ENCODE measurements at places on chromosomes 3 and 15.

GRCh38 chr15:62894322-62895085 lies 148.0 kb upstream of the TPM1 start:
- no peak for DNase-seq

GRCh38 chr3:125011941-125012340 lies 43.9 kb downstream of the HEG1 start:
- DNase-seq, result no peak

- DNase-seq, result no peak
Observed at GRCh38 chr15:68586274-68586961, 7.6 kb downstream of the CORO2B start.

DNA sequence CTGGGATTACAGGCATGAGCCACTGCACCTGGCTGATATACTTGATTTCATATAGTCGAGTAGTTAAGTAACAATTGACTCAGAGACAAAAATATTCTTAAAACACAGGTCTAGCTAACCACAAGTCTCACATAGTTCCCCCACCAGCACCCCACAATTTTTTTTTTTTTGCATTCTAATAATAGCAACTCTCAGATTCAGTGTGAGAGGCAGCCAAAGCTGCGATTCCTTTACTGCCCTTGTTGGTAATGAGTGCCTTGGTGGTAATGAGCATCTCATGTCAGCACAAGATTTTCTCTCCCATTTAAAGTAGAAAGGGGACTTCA lies 72.5 kb downstream of the WWTR1 start:
- DNase-seq, result no peak

DNA sequence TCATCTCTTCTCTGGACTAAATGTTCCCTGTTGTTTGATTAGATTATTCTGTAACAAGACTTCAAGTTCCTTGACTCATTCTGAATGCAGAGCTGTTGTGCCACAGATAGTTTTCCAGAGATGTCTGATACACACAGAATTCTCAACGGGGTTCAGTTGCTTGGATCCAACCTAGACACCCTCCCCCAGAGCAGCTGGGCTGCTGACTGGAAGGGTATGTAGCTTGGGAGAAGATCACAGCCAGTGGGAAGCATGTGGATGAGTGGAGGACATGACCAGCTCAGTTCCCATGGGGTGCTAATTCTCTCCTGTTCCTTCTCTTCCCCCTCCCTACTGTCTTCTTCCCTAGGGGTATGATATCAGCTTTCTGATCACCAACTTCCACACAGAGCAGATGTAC lies 6.6 kb upstream of the TTLL3 start:
- DNase-seq, result no peak

- no peak for DNase-seq
Observed at GRCh38 chr3:126903521-126903920, 79.4 kb upstream of the PLXNA1 start.

DNA sequence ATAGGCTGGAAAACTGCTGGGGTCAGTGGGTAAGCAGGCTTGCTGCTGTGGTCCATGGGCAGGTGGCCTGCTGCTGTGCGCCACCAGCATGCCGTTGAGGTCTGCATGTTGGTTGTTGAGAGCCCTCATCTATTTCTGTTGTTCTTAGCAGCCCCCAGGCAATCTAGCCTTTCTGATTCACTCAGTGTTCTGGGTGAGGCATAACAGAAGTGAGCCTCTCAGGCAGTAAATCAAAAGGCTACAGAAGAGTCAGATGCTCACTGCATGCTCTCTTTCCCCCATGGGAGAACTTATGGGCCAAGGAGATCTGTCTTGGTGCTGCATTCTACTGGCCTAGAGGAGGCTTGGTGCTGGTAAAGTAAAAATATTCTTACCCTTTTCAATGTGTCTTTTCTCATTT lies 67.8 kb upstream of the ATP10A start:
- no peak for DNase-seq

DNA sequence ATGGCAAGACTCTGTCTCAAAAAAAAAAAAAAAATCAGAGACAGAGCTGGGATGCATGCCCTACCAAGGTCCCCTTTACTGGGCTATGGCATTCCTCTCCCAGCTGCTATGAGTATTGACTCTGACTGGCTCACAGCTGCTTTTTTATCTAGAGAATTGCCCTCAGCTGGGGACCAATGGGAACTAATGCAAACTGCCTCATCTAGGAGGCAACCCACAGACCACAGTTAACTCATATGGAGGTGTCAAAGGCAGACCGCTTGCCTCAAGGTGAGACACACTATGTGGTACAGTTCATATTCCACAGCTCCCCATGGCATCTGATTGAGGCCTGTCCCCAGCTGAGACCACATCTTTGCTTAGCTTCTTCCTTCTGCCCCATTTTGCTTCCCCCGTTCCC lies 183.5 kb upstream of the EOMES start:
- DNase-seq, result no peak

DNA sequence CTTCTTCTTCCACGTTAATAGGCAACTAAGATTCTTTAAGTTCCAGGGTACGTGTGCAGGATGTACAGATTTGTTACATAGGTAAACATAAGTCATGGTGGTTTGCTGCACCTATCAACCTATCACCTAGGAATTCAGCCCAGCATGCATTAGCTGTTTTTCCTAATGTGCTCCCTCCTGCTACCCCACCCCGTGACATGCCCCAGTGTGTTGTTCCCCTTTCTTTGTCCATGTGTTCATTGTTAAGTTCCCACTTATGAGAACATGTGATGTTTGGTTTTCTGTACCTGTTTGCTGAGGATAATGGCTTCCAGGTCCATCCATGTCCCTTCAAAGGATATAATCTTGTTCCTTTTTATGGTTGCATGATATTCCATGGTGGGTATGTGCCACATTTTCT lies 21.1 kb downstream of the GTF2A2 start:
- no peak for DNase-seq

DNA sequence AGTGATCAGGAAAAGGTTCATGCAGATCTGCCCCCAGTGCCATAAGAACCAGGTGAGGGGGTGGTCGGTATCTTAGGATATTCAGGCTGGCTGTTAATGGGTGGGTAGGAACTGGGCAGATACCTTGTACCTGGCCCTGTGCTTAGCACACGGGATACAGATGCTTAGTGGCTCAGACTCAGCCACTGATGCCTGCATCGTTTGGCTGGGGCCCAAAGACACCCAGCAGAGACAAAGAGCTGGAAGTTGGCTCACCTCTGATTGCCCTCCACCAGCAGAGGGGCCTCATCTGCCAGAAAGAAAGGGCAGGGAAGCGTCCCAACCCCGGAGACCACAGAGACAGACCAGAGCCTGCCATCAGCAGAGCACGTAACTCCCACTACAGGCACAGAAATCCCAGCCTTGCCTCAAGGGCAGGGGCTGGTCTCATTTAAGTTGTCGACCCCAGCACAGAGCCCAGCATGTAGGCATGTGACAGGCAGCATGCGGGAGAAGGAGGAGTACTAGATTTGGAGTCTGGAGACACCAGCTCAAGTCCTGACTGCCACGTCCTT lies 64.1 kb upstream of the SLC6A1 start:
- no peak for DNase-seq

GRCh38 chr15:93759629-93760028 lies 471.7 kb upstream of the MCTP2 start:
- DNase-seq, result no peak

- DNase-seq, result no peak
Observed at GRCh38 chr3:51684971-51685751, 14.1 kb downstream of the TEX264 start.

- DNase-seq, result no peak
Observed at GRCh38 chr3:158847452-158847821, 45.6 kb downstream of the MFSD1 start.

DNA sequence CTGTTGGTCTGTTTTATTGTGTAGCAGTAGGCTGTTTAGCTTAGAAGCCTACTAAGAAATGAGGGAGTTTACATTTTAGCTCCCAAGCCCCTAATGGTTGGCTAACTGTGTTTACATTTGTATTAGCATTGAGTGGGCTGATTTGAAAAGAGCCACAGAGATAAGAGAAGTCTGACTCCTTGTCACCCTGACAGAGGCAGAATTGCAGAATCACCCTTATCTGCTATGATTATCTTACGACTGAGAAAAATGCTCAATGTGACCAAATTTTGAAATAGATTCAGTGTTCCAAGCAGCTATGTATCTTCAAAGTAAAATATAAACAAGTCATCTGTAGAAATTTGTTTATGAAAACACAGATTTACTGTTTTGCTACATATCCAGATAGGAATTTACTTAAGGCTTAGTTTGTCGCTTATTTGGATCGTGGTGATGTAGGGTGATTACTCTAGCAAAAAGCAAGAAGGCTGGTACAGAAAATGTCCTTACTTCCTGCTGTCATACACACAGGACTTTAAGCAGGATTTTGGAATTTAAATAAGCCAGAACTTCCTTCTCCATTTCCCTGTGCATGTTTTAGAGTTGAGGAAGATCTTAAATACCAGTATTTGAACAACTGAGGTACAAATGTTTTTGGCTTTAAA lies 19.0 kb downstream of the SEMA6D start:
- DNase-seq, result no peak

DNA sequence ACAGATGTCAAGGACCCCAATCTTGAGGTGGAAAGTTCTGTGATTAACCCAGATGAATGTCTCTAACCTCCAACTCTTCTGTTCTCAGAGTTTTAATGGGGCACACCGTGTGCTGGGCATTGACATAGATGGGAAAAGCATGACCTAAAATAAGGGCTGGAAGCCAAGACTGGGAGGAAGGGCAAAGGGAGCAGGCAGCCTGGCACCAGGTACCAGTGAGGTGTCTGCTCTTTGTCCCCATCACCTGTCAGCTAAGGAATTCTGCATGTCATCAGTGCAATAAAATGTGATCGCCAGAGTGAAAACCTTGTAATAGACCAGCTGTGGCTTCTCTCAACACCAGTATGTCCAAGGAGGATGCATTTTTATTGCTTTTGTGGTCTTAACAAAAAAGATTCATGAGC lies 143.5 kb upstream of the TPM1 start:
- DNase-seq, result no peak

DNA sequence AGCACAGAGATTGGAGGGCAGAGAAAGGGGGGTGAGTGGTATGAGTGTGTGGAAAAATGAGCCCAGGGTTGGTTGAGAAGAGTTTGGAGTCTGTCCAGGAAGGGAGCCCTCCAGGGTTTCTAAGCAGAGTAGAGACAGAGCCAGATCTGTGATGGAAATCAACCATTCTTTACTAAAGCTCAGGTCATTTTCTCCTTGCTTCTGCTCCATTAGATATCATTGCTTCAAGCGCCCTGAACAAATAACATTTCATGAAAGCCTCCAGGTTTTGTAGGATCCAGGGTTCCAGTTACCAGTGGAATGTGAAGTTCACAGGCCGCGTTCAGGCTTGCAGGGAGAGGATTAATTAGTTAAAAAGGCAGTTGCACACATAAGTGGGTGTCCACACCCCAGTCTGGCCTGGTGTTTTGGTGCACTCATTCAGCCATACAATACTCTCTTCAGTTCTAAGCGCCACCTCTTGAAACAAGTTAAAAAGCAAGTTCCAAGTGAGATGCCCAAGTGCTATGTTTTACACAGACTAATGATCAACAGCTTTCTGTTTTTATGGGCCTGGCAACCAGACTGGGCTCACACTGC lies 16.4 kb upstream of the BOC start:
- DNase-seq, result no peak

GRCh38 chr3:55604402-55604801 lies 117.3 kb upstream of the WNT5A start:
- no peak for DNase-seq

GRCh38 chr3:128617270-128617556 lies 33.4 kb downstream of the RPN1 start:
- no peak for DNase-seq

GRCh38 chr15:46034755-46035154 lies 399.9 kb downstream of the SQOR start:
- DNase-seq, result no peak

DNA sequence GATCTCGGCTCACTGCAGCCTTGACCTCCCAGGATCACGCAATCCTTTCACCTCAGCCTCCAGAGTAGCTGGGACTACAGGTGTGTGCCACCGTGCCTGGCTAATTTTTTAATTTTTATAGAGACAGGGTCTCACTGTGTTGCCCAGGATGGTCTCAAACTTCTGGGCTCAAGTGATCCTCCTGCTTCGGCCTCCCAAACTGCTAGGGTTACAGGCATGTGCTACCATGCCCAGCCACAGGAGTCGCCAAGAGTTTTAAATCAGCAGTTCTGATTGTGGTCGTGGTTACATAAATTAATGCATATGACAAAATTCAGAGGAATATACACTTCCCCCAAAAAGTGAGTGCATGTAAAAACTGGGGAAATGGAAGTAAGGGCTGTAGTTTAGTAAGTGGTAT lies 32.9 kb downstream of the MEGF11 start:
- DNase-seq, result no peak

DNA sequence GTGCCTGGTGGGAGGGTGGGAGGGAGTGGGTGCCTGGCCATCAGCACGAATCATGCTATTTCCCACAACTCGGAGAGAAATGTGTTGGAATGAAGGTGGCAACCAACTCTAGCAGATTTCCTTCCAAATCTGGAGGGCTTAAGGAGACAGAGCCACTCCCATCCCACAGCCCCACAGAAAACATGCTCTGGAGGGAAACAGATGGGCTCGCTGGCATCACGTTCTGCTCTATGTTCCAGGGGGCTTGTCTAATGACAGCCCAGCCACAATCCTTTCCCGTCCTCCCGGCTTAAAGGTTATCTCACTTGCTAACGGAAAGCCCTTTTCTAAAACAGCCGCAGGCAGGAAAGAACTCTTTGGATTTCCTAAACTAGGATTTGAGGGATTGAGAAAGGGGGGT lies 65.3 kb downstream of the ADAMTS17 start:
- no peak for DNase-seq

DNA sequence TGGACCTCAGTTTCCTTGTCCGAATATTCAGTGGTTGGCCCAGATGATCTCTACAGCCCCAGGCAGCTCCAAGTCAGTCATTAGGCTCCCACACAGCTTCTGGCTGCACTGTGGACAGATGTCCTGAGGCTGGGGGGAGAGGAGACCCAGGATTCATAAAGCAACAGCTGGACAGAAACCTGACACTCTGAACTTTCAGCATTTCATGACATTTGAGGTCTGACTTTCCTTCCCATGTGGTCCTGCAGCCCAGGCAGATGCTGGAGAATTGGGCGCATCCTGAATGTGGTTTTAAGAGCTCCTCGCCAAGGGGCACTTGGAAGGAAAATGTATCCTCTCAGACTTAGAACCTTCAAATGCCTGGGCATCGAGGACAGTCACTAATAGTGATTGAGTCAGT lies 307.6 kb upstream of the LRRFIP2 start:
- no peak for DNase-seq

- no peak for DNase-seq
Observed at GRCh38 chr15:65969865-65970816, 100.8 kb downstream of the RAB11A start.

GRCh38 chr3:14360123-14360881 lies 42.1 kb upstream of the SLC6A6 start:
- no peak for DNase-seq

DNA sequence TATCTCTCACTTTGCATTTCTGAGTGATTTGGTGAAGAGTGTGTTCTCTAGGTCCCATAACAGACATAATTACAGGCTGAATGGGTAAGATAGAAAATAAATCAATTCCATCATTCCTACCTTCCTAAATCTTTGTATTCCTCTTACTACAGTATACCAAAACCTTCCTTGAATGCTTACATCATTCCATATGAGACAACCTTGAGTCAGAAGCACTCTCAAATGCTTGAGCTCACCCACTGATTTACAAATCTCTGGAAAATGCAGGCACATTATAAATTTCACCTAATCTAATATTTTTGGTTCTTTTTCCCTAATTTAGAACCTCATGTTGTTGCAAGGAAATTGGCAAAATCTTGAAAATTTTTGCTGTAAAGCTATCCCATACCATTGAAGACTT lies 239.1 kb downstream of the CBLB start:
- no peak for DNase-seq

All from stimulated activated CD8-positive, alpha-beta memory T cell treated with anti-CD3 and anti-CD28 coated beads, Interleukin-7, amount 100 ng/mL, for 24 hours (primary cell).